ENCODE measurements at places on chromosomes 6 and 20.
A peak's percentile ranks its signal among the peaks of the same experiment; 100 is the strongest.

- no peak for DNase-seq
Observed at GRCh38 chr6:87779542-87779941, 77.5 kb upstream of the AKIRIN2 start.

- DNase-seq = no peak
Observed at GRCh38 chr6:107564589-107564951, 74.7 kb downstream of the SOBP start.

- no peak for DNase-seq
Observed at GRCh38 chr6:124753562-124754105, 208.6 kb upstream of the RNF217 start.

DNA sequence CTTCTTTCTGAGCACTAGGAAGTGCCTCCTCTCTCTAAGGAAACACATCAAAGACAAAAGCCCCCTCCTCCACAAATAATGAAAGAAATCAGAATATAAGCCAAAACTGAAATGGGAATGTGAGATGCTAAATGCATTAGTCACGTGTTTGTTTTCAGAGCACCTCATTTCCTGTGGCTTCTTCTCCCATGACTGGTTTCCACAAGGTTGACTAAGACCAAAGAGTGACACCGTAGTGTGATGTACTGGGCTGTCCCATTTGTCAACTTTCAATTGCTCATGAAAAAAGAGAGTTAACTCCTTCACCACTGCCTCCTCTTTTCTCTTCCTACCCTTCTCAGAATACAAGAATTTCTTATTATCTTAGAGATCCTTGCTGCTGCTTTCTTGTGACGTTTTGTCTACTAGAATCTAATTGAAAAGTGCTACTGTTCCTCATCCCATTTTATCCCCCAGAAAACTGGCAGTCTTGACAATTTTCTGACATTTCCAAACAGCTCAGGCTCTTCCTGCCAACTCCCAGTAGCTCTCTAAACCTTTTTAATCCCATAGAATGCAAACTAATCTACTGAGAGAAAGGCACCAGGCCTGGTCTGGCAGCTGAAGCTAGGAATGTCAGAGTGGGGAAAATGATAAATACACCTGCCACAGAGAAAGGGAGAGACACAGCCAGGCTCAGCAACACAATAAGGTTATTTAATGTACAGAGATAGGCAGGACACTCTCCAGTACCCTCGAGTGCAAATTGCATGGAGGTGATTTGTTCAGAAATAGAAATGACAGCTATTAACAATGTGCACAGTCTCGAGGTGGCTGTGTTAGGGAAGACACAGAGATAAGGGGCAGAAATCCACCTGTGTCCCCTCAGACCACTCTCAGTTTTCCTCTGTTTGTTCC, 671.7 kb upstream of the NRSN1 start:
- DNase-seq = no peak

GRCh38 chr6:16355238-16355637, 116.9 kb downstream of the GMPR start:
- no peak for DNase-seq

DNA sequence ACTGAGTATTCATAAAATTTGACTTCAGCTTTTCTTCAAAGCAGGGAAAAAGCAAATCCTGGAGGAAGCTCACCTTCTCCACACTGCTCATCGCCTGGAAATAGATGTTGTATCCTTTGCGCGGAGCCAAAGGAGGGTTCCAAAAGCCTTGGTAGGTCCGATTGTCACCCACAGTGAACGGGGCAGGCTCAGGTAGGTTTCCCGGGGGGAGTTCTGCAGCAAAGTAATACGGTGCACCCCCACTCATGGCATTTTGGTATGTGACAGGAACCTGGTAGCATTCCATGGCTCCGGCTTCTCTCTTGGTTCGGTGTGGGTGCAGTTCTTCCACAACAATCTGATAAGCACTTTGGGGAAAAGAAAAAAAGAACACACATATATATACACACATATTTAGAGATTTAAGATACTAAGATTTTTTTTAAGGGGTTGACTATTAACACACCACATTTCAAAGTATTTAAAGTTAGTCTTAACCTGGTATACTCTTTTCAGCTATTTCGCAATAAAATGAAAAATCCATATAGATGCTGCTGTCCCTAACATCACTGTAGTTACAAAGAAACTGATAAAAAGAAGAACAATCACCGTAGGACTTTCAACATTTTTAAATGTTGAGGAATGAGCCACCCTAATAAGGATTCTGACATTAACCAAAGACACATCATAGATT, 166.7 kb upstream of the THEMIS start:
- DNase-seq = no peak

DNA sequence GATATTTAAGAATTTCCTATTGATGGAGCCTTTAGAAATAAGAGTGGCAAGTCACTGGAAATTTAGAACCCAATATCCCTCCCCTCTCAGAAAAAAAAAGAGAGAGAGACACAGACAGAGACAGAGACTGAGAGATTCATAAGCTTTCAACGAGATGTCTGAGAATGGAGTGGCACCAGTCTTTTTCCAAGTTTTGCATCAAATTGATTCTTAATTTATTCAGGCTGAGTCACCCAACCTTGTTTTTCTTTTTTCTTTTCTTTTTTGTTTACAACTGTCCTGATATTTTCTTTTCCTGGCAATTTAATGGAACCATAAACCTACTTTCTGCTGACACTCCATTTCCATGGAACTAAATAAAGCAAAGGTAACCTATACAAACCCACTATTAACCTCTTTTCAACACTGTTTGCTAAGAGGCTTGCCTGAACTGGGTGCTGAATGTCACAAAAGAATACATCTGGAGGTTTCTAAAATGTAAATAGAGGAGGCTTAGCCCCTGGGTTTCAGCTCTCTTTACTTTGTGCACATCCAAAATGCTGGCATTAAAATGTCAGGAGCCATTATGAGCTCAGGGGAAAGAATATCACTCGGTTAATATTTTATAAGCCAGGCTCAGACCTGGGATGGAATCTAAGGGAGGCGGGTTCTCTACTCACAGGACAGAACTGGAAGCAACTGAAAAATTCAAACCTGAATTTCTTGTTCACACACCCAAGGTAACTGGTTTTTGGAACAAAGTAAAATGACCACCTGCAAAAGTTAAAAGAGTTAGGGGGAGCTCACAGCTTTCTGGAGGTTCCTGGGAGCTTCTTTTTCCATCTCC, 100.8 kb downstream of the BFSP1 start:
- DNase-seq = no peak

GRCh38 chr20:46774943-46775560, 65.6 kb downstream of the SLC2A10 start:
- no peak for DNase-seq

- DNase-seq = peak; percentile 76
Observed at GRCh38 chr6:139323511-139324300, 31.9 kb upstream of the TXLNB start.

DNA sequence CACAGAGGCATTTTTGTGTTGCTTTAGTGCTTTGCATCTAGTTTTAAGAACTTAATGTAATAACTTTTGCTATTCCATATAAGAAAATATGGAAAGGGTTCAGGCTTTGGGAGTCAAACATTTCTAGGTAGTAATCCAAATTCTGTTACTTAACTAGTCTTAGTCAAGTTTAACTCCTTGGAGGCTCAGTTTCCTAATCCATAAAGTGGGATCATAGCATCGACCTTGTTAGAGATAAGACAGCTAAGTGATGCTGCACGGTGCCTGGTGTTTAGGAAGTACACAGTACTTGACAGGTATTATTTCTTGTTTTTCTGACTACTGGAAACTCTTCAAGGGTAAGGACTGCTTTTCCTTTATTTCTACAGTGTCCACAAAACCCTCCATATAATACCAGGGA, 24.5 kb upstream of the ARMH2 start:
- DNase-seq = no peak

DNA sequence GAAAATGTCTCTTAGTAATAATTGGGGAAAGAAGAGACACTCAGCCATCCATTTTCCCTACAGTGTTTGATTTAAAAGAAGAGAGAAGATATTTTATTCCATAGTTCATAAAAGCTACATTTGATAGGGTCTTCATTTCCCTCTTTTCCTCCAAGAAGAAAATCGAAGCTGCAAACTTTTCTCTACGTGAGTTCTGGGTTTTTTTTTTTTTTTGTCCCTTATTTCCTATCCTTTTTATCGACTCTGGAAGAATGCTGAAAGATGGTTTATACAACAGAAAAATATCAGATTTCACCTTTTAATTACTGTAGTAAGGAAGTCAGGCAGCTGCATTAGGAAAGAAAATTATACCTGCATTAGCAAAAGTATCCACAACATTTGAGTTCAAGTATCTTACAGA, at the start of gene OR2J1:
TSS of gene OR2J1 (plus strand) at position 301 of the 400 bp plus-strand sequence. CDS start 1,453 bp downstream, outside the sequence.
- DNase-seq = no peak

DNA sequence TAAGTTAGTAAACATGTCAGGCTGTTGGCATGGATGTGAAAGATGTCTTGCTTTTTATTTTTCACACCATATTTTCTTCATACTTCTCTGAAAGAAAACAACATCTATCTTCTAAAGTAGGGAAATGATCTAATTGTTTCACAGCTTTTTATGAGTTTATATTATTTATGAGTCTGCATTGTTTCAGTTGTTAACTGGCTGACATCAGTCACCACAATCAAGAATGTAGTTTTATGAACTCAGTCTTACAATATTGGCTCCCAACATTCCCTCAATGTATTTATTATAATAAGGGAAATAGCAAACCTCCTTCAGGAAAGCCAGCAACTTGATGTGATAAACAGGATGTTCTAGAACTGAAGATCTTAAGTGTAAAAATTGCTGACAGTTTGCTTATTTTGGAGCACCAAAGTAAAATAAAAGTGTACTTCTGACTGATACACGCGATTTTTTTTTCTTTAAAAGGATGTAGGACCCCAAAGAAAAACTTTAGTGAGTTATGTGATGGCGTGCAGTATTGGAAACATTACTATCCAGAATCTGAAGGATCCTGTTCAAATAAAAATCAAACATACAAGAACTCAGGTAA, 106.0 kb downstream of the ADGRG6 start:
- no peak for DNase-seq

DNA sequence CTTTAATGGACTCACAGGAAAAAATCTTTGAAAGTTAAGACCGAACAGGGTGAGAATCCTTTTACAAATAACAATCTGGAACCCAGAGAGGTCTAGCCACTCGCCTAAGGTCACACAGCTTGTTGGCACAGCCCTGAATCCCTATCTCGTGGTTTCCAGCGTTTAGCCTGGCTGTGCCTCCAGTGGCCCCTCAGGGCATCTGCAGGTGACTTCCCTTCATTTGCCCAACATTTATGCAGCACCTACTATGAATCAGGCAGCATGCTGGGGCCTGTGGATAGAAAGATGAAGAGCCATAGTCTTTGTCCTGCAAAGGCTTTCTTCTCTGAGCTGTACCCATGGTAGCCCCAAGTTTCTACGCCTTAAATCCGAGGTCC, 2.6 kb upstream of the NR2E1 start:
- no peak for DNase-seq

- DNase-seq = no peak
Observed at GRCh38 chr6:5701174-5701573, 305.6 kb downstream of the NRN1 start.

DNA sequence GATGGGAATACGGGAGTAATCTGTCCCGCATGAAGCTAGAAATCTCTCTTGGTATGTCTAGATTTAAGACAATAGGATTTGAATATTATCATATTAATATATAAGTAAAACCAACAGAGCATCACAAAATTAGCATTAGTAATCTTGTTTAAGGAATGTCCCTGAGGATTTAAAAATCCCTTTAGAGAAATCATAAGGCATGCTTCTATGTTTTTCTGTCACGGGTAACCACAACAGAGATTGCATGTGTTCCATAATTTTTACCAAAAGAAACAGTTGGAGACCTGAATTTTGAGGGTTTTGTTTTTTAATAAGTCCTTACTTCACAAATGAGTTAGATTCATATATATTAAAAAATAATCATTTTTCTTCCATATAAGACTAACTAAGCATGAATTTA, 146.8 kb downstream of the GJA1 start:
- DNase-seq = no peak

GRCh38 chr6:150567823-150568383, 31.8 kb upstream of the PLEKHG1 start:
- DNase-seq = no peak

DNA sequence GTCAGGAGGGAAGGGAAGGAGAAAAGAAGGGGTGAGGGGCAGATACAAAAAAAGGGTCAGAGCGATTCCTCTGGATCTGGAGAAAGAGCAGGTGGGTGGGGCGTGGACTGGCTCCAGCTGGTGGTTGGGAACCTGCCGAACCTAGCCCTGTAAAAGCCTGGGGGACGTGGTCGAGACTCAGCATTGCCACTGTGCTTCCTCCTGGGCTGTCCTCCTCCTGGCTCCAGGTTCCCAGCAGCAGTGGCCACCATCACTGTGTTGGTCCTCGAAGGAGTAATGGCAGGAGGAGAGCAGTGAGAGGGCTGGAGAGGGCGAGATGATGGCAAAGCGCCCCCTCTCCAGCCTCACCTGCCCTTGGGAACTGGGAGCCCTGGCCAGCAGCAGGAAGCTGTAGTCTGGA, 3.5 kb upstream of the RAET1L start:
- DNase-seq = no peak

GRCh38 chr6:315921-316752, 23.9 kb downstream of the DUSP22 start:
- DNase-seq = no peak

- DNase-seq = no peak
Observed at GRCh38 chr20:2280082-2280481, 15.7 kb upstream of the TGM3 start.

GRCh38 chr20:3037654-3038053, 5.8 kb upstream of the GNRH2 start:
- DNase-seq = no peak

DNA sequence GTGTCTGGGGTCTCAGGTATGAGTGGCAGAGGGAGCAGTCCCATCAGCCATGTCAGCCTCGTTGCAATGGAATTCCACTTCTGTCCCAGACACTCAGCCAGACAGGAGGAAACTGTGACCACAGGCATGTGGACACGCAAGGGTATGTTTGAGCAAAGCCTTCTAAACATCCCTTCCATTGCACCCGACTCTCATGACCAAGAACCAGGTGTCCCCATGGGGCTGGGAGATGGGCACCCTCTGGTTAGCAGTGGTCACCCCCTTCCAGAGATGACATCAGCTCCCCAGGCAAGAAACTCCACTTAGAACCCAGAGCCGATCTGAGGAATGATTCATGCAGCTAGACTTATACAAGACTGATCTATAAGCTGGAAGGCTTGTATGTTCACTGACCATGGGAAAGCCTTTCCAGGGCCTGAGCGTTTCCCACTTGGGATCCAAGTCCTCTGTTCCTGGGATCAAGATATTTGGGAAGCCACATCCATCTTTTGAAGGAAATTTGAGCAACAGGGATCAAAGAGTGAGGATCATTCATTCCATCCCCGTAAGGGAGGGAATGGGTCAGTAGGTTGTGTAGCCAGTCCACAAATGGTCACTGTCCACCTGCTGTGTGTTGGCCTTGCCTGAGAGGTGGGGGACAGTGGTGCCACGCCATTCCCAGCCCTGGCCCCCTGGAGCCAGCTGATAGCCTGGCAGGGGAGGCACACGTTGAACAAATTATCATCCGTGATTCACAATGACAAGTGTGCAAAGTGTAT, 3.9 kb upstream of the MRGBP start:
- no peak for DNase-seq

DNA sequence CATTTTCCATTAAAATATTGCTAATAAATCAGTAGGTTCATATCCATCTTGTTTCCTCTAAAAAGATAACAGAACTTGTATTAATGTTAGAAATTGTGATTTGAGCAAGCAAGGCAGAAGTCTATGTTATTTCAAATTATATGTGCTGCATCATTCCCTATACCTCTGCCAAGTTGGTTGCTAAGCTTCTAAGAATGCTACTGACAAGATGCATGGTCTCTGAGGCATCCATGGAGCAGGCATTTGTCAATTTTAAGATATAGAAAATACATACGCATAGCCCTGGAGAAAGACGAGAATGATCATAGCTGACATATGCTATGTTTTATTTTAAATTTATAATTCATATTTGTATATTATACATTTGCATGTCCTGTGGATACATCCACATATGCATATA, 168.3 kb upstream of the THEMIS start:
- DNase-seq = no peak
